IMR-90 (cell line): ENCODE measurements at places on chromosomes 7 and 10.

- peak; percentile 50 for DNase-seq
These were observed 53.4 kb downstream of the CFAP58 start for GRCh38 chr10:104406715-104407650.

DNA sequence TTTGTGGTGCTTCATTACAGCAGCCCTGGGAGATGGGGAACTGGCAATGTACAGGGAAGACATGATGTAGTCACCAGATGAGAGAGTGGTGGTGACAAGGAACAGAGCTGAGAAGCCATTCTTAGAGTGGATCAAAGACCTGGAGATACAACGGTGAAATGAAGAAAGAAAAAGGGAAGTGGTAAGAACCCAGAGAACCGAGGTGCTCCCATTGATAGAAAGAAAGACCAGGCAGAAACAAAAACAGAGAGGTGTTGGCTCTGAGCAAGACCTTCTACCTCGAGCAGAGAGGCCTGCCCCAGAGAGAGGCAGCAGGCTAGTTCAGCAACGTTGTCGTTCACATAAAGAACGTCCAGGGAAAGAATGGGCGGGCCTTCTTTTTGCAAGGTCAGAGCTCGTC lies 186.7 kb downstream of the ADAM12 start:
- DNase-seq = no peak

DNA sequence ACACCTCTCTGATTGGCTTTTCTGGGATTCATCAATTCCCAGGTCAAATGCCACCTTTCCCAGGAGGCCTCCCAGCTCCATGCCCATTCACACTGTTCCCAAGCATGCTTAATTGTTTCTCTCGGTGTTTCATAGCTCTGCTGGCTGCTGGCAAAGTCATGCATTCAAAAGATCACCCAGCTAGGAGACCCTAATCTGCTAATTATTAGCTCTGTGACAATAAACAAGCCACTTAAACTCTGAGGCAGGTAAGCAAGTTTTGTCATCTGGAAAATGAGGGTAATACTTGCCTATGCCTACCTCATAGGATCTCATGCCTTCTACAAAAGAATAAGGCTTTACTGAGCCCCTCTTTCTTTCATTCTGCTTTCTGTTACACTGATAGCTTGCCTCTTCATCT lies 828 bp upstream of the KEL start:
- no peak for DNase-seq

- DNase-seq = no peak
These were observed 3.5 kb upstream of the ZNF467 start for GRCh38 chr7:149776848-149777407.

DNA sequence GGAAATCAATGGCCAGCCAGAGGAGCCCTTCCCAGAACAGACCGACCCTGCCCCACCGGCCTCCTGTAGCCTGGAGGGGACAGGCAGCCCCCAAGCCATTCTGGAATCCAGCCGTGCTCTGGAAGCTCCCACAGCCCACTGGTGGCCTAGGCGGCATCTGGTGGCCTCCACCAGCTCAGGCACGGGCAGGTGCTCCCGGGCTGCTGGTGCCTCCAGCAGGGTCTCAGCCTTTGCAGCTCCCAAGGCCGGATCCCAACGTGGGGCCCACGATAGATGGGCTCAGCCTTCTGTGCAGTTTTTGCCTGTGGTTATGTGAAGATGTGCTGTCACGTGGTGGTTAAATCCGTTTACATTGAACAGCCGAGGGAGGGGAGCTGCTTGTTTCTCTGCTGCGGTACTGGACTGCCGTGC lies 44.4 kb downstream of the JAKMIP3 start:
- no peak for DNase-seq

- DNase-seq = no peak
These were observed 103.8 kb upstream of the PARD3 start for GRCh38 chr10:34918776-34919315.

DNA sequence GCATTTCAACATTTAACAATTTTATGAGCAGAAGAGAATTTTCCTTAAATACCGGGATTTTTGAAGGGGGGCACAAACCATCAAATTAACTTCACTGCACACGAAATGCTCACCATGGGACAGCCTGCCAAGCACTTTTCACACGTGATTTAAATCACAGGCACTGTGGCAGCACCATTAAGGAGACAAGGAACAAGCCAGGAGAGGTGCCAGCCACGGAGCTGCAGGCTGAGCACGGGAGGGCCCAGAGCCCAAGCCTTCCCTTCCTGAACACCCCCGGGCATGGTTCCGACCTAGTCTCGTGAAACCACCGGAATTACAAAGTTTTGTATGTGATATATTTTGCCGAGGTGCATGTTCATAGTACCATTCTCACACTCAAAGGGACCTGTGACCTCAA lies 13.4 kb downstream of the PITRM1 start:
- DNase-seq = no peak

DNA sequence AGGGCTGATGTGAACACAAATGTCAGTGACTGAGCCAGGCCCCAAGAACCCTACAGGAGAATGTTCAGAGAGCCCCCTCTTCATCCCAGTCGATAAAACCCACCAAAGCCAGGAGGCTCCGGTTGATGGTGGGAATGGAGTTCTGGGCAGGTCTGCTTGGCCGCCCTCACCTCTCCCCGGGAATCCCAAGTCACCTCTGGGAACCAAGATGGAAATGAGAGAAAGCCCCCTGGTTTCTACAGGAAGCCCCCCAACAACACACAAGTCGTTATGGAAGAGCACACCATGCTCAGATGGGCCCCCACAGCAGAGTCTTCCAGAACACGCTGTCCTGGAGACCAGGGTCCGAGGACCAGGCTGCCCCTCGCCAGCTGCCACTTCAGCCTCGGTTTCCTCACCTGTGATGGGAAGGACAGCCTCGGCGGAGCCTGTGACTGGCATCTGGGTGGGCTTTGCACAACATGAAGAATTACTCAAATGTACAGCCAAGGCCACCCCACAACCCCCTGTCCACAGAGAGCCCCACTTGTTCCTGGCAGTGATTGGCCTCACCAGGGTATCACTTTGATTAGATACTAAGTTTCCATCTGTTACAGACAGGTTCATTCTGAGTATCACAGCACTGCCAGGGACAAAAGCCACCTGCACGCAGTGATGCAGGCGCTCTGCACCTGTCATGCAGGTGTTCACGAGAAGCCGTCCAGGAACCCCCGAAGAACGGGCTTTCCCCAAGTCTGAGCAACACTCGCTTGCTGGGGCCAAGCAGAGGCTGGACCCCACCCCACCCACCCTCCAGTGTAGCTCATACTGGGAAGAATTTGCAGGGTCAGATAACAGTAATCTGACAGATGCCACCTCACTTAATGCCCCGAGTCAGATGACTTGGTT lies 57.6 kb downstream of the MKI67 start:
- no peak for DNase-seq

DNA sequence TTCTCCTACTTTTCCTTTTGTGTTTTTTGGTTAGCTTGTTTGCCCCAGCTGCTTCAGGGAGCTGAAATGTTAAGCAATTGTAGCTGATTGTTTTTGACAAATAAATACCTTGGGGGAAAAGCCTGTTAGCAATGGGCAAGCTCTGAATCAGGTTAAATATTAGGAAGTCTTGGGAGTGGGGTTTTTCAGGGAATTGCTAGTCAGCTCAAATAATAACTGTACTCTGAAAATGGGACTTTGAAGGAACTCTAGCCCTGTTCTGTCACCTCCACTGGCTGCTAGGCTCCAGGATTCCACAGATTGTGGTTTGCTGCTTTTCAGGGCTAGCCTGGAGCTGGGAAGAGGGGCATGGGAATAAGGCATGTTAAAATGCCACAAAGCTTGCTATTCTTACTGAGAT lies 39.5 kb downstream of the ADK start:
- DNase-seq = peak; percentile 4

GRCh38 chr7:128790315-128791041 lies 1.3 kb upstream of the CCDC136 start:
- no peak for DNase-seq

- peak; percentile 98 for DNase-seq
These were observed 102.1 kb upstream of the MDFIC start for GRCh38 chr7:114819616-114820362.

GRCh38 chr10:104347295-104348045 lies 6.2 kb upstream of the CFAP58 start:
- no peak for DNase-seq

DNA sequence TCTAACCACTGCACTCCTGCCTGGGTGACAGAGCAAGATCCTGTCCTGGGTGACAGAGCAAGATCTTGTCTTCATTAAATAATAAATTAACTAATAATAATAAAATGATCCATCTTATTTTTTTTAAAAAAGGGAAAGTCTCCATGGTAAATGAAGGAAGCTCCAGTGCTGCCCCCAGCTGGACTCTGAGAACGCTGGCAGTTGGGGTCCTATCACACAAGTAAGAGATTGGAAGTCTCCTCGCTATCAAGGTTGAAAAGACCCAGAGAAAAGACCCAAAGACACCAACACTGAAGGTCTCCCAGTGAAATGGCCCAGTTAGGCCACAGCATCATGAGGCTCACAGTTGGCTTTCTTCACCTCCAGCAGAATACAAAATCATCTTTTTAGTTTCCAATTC lies 13.8 kb upstream of the C10orf67 start:
- DNase-seq = peak; percentile 24

DNA sequence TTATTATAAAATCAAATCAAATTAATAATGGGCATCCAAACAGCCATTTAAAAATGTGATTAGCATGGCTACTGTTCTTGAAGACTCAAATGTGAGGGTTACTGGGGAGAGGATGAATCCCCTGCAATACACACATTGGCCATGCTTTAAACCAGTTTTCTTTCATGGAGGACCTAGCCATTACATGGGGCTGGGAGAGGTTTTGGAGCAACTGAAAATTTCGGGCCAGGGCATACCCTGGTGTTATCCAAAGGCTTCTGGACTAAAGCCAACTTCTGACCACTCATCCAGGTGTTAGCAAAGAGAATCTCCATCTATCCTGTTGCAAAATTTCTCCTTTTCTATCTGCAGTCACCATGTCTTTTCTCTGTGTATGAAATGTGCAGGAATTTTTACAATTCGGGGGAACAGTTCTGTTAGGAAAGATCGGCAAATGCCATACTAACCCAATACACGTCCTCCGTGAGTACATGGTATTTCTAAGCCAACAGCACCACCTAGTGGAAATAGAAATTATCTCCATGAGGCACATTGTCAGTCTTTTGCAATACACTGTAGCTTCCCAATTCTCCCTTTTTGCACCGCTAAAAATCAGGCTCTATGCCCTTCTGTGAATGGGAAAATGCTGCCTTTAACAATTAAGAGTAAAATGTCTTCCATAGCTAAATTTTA lies 47.0 kb upstream of the ZNF107 start:
- DNase-seq = peak; percentile 60

DNA sequence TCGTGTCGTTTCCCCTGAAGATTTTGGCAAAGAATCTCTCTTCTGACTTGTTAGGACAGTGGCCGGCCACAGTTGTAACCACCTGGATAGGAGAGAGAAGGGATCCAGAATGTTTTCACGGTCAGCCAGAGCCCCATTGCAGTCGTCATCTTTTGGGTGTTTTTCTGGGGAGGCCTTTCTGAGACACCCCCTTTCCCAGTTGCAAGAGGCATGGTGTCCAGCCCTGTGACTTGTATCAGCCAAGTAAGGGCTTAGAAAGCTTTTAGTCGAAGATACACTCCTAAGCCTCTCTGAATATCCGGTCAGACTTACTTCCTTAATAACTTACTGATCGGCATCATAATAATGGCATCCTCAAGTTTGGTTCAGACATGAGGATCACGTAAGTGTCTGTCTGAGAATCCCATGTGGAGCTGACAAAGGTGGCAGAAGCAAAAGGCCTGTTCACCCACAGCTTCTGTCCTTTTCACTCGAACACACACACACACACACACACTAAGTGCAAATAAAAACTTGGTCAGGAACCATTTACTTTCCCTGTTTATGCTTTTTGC lies 435.7 kb upstream of the GALNT17 start:
- DNase-seq = peak; percentile 52

DNA sequence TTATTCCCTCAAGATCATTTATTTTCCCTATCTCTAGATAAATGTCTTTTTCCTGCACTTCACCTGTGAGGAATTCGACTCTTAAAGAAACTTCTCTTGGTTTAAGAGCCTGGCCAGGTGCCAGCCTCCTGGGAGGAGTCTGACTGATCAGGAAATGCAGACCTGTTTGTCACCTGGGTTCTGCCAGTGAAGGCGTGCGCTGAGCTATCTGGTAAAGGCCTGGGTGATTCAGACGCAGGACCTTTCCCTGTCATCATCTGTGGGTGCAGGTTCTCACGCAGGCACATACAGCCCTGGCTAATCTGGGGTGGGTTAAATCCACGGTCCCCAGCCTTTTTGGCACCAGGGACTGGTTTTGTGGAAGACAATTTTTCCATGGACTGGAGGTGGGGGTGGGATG lies 65.3 kb upstream of the AQP1 start:
- DNase-seq = no peak

DNA sequence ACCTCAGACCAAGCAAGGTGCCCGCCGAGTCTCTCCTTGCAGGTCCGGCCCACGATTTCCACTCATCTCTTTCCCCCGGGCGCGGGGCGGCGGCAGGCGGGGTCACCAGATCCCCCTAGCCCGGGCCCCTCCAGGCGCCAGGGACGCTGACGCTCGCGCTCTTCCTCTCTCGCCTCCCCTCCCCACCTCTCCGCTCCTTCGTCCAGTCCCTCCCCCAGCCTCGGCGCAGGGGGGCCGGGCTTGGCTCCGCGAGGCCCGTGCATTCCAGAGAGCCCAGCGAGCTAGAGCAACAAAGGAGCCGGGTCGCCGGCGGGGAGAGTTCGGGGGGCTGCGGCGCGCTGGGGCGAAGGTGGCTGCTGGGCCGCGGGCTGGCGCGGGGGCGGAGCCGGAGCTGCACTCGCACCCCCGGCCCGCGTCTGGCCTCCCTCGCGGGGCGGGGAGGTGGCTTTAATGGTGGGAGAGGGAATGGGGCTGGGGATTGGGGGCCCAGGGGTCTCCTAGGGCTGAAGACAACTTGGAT lies at the start of gene SMO:
TSS of gene SMO (plus strand) at position 262 of the 520 bp plus-strand sequence. CDS start 519 bp downstream, outside the sequence.
- peak; percentile 39 for DNase-seq

DNA sequence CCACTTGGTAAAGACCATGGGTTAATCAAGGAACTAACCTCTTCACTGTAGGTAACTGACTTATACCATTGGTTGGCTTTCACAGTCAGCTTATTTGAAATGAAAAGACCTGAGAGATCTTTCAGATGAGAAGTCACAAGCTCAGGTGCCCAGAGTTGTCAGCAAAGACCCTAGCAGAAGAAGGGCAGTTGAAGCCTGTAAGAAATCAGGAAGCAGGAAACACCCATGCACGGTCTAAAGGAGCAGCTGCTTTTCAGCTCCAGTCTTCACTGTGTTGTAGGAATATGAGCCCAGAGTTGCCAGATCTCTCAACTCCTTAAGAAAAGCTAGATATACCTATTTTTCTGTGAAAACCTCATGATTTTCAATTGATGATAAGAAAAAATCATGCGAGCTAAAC lies 130.0 kb downstream of the ARID5B start:
- no peak for DNase-seq

DNA sequence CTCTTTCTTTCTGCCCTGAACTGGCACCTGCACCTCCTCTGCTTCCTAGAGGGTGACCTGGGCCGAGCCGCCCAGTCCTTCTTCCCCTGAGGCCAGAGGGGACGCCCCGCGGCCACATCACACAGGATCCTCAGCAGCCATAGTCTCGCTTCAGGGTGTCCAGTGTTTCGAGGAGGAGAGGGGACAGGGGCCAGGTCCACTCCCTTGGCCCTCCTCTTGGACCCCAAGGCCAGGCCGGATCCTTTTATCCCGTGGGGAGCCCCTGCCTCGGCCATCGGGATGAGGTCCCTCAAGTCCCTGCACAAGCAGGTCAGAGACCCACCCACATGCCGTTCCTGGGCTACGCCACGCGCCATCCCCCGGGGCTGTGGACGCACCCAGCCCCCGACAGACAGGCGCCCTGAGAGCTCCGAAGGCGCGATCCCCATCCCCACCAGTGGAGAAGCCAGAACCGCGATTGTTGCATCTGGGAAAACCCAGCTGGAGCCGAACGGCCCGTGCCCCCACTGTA lies 3.6 kb downstream of the BHLHA15 start:
- no peak for DNase-seq
